Stimulated activated CD4-positive, alpha-beta T cell treated with anti-CD3 and anti-CD28 coated beads, Interleukin-1b, Interleukin-23, amount 100 ng/mL, for 1 hour (primary cell): ENCODE measurements at places on chromosomes 6 and 20.

DNA sequence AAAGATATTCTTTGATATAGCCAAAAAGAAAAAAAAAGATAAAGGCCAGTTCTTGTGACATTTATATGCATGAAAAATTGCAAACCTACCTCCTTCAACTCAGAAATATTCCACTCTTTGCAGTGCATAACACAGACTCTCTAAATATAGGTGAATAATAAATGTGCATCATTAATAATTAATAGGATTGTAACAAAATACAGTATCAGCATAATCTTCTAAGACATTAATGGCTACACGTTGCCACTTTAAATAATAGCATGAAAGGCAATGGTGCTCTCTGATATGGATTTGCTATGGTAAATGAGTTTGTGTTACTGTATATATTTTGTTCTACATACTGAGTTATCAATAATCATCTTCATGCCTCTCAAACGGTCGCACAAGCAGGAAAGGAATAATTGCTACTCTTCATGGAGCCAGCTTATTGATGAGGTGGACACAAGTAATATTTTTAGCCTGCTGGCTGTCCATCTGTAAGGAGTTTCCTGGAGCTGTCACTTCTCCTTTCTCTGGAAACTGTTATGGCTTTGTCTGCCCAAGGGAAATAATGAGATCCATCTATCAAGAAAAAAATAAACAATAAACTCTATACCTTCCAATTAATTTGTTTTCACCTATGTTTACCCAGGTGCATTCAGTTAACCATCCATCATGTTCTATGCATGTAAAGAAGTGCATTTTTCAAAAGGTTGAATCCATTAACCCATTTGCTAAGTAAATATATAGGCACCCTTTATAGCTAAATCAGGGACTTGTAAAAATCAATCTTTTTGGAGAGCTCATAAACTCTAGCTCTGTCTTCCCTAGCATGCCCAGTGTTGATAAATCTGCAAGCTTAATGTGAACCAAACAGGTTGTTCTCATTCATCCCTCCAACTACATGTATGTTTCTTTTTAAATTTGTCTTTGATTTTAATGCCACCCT, 253.0 kb downstream of the NKAIN2 start:
- DNase-seq, result no peak

DNA sequence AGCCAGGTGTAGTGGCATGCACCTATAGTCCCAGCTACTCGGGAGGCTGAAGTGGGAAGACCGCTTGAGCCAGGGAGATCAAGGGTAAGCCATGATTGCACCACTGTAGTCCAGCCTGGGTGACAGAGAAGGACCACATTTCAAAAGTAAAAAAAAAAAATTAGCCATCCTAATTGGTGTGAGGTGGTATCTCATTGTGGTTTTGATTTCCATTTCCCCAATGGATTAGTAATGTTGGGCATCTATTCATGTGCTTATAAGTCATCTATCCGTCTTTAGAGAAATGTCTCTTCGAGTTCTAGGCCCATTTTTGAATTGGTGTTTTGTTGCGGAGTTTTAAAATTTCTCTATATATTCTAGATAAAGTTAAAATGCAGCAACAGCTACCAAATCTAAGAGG, 21.7 kb downstream of the ABHD12 start:
- no peak for DNase-seq

- no peak for DNase-seq
Measured at GRCh38 chr6:54002116-54002515, 109.1 kb upstream of the MLIP start.

DNA sequence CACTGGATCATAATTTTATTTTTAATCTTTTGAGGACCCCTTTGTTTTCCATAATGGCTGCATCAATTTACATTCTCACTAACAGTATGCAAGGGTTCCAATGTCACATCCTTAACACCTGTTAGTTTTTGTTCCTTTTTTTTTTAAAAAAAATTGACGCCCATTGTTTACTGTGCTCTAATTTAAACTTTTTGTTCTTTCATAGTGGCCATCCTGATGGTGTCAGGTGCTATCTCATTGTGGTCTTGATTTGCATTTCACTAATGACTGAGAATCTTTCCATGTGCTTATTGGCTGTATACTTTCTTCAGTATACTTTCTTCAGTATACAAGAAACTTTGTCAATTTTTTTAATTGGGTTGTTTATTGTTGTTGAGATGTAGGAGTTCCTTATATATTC, 347.0 kb downstream of the RNGTT start:
- DNase-seq, result no peak

DNA sequence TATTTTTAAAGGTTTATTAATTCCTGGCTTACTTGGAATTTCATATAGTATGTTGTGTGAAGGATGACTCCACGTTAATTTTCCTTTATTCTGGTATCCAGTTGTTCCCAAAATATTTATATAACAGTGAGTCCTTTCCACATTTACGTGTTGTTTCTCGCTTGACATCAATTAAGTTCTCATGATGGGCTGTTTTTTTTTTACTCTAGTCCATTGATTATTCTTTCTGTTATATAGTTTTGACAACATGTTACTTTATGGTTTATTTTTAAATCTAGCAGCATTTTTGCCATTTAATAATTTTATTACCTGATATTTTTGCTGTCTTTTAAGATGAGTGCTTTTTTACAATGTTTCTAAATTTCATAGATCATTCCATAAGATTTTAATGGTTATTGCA, 6.7 kb downstream of the TRIM40 start:
- no peak for DNase-seq

GRCh38 chr6:131205481-131206244, 70.4 kb downstream of the AKAP7 start:
- DNase-seq, result no peak

DNA sequence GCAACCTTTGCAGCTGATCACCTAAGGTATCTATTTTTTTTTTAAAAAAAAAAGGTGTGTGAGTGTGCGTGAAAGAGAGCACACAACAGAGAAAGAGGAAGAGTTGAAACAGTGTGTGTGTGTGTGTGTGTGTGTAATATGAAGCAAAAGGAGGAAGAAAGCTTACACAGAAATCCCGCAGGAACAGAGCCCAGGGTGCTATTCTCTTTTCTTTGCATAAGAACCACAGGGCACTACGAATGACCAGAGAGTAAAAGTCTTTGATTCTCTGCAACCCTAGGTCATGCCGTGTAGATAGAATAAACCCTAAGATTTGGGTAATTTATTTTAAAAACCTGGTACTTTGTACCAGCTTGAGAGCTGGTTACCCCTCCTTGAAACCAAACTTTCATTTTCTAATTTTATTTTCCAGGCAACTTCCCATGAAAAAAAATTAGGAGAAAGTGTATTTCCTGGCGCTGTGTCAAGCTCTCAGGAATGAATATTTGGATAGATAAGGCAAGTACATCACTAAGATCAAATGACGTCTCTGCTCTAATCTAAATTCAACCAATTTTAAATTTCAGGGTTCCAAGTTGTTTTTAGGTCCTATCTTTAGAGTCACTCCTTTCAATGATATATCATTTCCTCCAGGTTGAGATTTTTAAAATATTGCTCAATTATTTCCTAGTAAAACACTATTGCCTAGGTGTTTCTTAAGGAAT, 47.9 kb upstream of the ID4 start:
- DNase-seq, result no peak

GRCh38 chr6:37142050-37142614, 27.8 kb upstream of the PIM1 start:
- DNase-seq, result no peak

DNA sequence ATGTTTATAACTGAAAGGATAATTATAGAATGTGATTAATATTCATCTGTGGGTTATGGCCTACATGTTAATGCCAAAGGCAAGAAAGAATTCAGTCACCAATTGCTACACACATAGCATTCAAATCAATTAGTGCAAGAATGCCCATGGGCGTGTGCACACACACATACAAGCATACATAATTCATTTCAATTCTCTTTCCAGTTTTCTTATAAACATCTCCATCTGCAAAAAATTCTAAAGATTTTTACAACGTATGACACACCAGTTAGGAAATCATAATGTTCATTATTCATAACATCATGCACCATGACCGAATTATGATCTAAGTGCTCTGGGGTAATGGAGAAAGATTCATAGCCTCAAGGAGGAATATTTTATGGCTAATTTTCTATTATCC, 111.0 kb upstream of the ADTRP start:
- DNase-seq, result no peak

- DNase-seq, result no peak
Measured at GRCh38 chr6:139355172-139355571, 19.3 kb downstream of the CITED2 start.

DNA sequence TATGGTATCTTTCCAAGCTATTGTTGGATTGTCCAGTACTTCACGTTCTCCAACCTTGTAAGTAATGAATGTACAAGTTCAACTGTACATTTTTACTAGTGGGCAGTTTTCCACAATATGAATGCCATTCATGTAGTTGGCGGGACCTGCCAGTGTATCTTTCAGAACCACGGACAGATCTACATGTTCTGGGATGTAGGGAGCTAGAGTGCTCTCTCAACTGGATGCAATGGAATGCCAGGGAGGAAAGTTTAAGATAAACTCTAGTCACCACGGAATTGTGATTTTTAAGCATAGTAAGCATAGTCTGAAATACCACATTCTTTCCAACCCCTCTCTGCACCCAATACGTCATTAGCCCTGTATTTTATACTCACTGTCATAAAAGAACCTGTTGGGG, 21.5 kb upstream of the HLA-C start:
- no peak for DNase-seq

DNA sequence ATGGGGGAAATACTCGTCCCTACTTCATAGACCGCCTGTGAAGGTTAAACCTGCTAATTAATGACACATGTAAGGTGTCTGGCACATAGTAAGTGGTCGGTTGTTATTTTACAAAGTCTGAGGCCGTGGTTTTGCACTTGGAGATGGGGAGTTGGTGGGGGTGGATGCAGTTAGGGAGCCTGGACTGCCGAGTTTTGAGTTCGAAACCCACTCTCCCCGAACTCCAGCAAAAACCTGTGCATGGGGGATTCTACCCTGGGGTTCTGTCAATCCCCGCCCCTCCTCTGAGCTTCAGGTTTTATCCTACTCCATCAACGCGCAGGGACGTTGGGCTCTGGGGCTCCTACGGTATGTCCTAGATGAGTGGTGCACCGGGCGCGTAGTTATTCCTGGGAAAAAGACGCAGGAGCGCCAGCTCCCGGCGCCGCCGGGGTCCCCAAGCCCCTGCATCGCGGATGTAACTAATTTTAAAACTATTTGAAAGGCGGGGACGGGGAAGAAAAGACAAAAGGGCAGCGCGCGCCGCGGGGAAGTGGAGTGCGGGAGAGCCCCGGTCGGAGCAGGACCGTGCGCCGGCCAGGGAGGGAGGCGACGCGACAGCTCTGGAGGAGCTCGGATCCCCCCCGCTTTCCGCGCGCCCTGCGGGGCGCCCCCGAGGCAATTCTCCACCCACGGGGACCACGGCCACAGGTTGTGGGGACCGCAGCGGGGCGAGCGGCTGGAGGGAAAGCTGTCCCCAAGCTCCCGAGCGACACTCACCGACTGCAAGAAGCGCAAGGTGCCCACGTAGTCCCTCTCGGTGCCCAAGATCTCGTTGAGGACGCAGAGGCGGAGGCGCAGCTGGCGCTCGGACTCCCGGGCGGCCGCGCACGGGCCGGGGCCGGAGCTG, 672 bp downstream of the PREX1 start:
- DNase-seq, result no peak
